ENCODE measurements at places on chromosomes 2 and 18. TPM values are rescaled to one million over a fixed set of nuclear protein-coding genes. Genes with fewer than 3 reads are reported as not detected.

HOXD9 gene
- total RNA-seq = 2.7 TPM

GRCh38 chr2:195535911-195536522 lies 121.0 kb upstream of the SLC39A10 start:
- H3K36me3 ChIP-seq = no peaks in the 10 kb centered on the region
- H3K27ac ChIP-seq = no peak overlapping the region
- peak; percentile 37 for DNase-seq
- no peak overlapping the region for H3K4me3 ChIP-seq
- H3K27me3 ChIP-seq = no peaks in the 10 kb centered on the region

DNA sequence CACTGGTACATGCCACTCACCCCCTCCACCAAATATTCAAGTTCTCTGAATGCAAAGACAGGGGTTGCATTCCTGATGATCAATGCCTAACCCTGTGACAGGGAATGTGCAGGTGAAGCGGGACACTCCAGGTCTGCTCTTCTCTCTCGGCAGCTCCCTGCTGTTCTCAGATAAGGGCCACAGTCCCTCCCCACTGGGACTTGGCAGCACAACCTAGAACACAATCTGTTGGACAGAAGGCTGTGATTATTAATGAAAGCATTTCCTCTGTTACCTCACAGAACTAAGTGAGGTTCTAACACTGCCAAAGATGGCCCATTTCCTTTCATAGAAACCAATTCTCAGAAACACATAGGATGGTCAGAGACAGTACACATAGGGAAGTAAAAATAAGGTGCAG lies 42.7 kb downstream of the VSNL1 start:
- no peak overlapping the region for H3K27ac ChIP-seq
- DNase-seq = no peak
- no peaks in the 10 kb centered on the region for H3K4me1 ChIP-seq
- no peak overlapping the region for H3K4me3 ChIP-seq
- H3K36me3 ChIP-seq = no peaks in the 10 kb centered on the region
- H3K27me3 ChIP-seq = no peaks in the 10 kb centered on the region

GRCh38 chr2:43161650-43162510 lies 64.5 kb downstream of the ZFP36L2 start:
- no peak for DNase-seq
- no peak overlapping the region for H3K4me3 ChIP-seq
- no peaks in the 10 kb centered on the region for H3K36me3 ChIP-seq
- H3K4me1 ChIP-seq = peaks cover 9% of the 10 kb centered on the region
- no peaks in the 10 kb centered on the region for H3K27me3 ChIP-seq

CDH2 gene
- 126 TPM for total RNA-seq
